Stimulated activated CD8-positive, alpha-beta memory T cell treated with anti-CD3 and anti-CD28 coated beads, Interleukin-4, amount 100 ng/mL, for 1 hour (primary cell): ENCODE measurements at places on chromosomes 5 and 9.

DNA sequence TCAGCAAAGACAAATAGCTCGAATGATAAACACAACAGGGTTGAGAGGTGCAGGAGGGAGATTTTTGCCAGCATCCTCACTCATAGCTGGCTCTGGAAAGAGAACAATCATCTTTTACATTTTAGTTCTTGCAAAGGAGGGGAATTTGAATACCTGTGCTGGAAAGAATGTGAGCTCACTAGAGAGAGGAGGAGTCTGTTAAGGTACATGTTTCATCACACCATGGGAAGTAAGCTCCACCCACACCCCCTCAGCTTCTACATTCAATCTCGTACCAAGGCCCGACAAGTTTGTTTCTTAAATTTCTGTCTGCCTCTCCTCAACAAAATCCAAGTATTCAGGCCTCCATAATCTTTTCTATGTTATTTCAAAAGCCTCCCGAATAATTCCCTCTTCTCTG lies 254.6 kb downstream of the BRINP1 start:
- DNase-seq = no peak

GRCh38 chr5:134093351-134093750 lies 21.1 kb upstream of the TCF7 start:
- DNase-seq = no peak

DNA sequence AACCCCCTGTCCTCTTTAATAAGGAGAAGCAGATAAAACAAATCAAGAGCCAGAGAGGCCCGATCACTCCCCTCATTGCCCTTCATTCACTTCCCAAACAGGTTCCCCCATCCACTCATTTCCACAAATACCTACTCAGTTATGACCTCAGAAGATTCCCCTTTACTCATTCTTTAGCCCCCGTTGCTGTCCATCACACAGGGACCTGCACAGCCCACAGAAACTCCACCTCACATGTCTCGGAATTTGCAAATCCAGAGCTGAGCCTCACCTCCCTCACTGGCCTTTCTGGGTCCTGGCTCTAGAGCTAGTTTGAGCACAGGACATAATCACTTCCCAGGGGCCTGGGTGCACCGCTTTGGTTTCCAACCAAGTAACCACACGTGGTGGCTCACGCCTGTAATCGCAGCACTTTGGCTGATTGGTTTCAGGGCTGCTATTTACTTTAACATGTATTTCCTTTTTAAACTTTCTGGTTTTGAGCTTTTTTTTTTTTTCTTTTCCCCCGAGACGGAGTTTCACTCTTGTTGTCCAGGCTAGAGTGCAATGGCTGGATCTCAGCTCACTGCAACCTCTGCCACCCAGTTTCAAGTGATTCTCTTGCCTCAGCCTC lies 17.8 kb downstream of the ATP6V0E1 start:
- DNase-seq = no peak

GRCh38 chr5:180618829-180619562 lies 27.7 kb upstream of the SCGB3A1 start:
- no peak for DNase-seq

GRCh38 chr5:91381239-91381773 lies 1.8 kb downstream of the ARRDC3 start:
- no peak for DNase-seq

DNA sequence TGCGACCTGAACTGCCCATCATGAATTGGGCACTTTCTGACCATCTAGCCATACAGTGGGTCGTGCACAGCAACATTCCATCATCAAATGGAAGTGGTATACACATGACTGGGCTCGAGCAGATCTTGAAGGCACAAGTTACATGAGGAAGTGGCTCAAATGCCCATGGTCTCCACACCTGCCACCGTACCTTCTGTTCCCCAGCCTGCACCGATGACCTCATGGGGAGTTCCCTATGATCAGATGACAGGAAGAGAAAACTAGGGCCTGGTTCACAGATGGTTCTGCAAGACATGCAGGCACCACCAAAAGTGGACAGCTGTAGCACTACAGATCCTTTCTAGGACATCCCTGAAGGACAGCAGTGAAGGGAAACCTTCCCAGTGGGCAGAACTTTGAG lies 21.8 kb downstream of the MTMR12 start:
- no peak for DNase-seq

DNA sequence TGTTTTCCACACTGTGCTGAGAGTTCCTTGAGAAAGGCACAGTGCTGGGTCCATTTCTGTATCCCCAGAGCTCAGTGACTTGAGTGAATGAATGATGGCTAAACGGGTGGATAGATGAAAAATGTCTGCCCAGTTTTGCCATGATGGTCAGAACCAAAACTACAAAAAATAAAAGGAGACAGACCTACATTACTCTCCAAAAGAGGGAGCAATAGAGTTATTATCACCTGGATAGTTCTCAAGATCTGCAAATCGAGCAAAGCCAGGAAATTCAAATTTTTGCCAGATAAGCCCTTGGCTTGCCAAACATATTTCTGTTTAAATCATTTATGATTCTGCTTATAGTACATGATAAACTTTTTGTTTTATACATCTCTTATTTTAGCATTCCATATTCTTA lies 214.2 kb upstream of the ZNF462 start:
- DNase-seq = no peak

- no peak for DNase-seq
Measured at GRCh38 chr5:40932766-40933165, 23.5 kb downstream of the C7 start.

- no peak for DNase-seq
Measured at GRCh38 chr5:124303366-124303765, 443.1 kb downstream of the ZNF608 start.

DNA sequence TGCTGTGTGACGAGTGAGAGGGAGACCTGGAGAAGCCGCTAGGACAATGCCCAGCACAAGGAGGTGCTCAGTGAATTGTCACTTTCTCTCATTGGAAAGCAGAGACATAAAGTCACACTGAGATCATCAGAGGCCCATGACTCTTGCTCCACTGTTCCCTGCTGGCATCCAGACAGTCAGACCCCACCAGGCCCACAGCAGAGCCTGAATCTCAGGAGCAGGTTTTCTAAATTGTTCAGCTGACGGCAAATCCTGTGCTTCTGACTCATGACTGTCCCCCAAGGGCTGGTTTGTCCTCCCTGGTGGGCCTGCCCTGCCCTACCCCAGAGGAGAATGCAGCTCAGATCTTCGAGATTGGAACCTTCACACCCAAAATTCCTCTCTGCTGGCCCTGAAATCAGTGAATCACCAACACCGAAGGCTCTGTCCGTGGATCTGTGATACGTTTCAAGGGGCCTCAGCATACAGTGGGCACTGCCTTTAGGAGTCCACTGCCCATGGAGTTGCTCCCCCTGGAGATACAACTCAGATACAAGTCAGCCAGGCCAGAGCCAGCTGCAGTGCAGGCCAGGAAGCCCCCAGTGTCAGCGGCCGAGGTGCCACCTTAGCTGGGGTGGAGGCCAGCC lies 2.7 kb downstream of the PTGES start:
- no peak for DNase-seq

GRCh38 chr5:119347991-119348390 lies 7.8 kb upstream of the TNFAIP8 start:
- no peak for DNase-seq

GRCh38 chr9:132372177-132373095 lies 17.6 kb upstream of the SETX start:
- DNase-seq = no peak

GRCh38 chr9:130905125-130905901 lies 8.7 kb upstream of the QRFP start:
- DNase-seq = no peak
